ENCODE measurements at places on chromosomes 12 and 14.

GRCh38 chr14:31419967-31420318, 407 bp downstream of the HEATR5A start:
- peak; percentile 61 for DNase-seq

GRCh38 chr12:130521375-130522124, 183.9 kb downstream of the PIWIL1 start:
- no peak for DNase-seq

DNA sequence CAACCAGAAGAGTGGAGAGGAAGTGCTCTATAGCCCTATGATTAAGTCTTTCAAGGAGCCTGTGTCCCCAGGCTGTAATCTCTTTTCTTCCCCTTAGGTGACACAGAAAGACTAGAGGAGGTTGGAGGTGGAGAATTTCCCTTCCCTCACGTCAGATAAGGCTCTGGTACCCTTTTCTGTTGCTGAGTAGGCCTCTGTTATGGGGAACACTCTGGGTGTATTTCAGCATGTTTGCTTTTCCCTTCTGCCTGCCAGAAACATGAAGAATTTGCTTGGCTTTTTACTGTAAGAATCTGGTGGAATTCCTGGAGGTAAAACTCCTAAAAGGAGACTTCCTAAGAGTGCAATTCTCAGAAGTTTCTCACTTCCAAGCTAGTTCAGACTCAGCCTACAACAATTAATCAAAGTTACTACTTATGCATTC, 58.3 kb downstream of the SIX1 start:
- no peak for DNase-seq

DNA sequence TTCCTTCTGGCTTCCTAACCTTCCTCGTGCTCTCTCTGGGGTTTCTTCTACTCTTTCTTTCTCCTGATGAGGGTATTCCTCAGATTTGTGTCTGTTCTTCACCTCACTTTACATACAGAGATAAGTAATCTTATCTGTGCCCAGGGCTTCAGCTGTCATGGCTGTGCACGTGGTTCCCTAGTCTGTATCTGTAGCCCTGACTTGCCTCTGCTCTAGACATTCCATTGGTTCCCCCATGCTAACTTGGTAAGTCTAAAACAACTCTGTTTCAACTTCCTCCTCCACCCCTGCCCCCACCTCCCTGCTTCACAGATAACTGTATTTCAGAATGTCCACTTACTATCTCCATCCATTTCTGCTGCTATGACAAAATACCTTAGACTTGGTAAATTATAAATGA, 10.8 kb downstream of the DIP2B start:
- no peak for DNase-seq

DNA sequence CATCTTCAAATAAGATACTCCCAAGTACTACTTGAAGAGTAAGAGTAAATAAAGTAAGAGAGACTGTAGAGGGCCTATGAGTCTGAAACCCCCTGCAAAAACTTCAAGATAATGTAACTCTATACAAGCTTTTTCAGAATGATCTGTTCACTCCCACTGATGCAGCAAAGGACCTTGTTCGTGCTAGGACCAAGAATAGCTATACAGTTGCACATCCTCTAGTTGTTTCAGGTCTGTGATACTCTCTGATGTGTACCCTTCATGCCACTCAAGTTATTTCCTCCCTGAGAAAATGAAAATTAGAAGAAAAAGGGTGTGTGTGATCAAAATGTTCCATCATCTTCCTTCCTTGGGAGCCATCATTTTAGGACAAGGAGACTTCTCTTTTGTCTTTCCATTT, 204.4 kb downstream of the ALX1 start:
- DNase-seq, result no peak

DNA sequence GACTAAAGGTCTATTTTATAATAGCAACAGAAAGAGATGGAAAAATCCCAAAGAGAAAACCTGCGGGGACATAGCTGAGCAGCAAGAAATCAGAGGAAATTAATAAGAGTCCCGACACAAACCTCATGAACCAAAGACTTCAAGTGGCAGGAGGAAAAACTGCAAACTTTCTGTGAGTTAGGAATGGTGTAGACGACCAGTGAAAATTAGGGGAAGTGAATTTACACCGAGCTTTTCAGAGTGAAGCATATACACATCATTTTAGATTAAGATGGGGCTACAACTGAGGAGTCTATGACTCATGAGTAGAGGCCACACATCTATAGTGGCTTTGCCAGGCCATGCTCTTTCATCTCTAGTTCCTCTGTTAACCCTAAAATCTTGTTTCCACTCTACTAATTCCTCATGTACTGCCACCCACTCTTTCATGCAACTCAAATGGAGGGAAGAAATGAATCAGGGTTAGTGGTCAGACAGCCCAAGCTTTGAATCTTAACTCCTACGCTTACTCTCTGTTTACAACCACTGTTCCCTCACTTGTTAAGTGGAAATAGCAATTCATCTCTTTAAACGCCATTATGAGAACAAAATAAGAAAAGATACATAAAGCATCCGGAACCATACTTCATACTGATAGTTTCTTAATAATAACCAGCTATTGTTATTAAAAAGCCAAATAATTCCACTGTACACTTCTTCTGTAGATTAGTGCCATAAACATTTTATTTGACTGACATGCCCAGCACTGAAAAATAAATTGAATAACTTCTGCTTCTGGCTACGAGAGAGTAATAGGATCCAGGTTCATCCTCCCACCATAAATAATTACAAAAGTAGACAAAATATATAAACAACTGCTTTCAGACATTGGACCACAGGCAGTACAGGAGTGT, 219.3 kb downstream of the RMST start:
- DNase-seq, result no peak

All from ACHN (cell line).